ENCODE measurements at places on chromosomes 3 and 15.
A peak's percentile ranks its signal among the peaks of the same experiment; 100 is the strongest.

GRCh38 chr3:77707281-77707680 lies 667.4 kb downstream of the ROBO2 start:
- DNase-seq, result no peak

DNA sequence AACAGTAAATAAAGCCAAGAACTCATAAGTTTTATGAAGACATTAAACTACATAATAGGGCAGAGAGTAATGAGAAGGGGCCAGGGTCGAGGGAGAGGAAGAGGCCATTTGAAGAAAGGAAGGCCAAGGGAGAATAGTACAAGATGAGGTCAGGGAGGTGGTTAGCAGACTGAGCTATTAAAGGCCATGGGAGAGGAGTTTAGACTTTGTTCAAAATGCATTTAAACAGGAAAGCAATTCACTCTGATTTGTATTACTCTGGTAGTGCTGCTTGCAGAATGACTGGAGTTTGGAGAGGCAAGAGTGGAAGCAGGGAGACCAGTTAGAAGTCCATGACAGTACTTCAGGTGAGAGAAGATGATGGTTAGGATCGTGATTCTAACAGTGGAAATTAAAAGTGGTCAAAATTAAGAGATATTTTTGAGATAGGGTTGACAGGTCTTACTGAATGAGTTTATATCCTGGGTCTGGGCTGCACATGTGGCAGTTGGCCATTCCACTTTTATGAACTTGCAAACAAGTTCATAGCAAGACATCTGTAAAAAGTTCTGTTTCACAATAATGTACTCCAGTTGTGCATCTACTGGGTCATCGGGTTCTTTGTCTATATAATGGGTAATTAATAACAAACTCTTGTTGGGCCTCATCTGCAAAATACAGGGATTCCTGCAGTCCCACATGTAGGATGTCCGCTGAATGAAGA lies 16.3 kb downstream of the PPP2R3A start:
- DNase-seq, result peak; percentile 57

DNA sequence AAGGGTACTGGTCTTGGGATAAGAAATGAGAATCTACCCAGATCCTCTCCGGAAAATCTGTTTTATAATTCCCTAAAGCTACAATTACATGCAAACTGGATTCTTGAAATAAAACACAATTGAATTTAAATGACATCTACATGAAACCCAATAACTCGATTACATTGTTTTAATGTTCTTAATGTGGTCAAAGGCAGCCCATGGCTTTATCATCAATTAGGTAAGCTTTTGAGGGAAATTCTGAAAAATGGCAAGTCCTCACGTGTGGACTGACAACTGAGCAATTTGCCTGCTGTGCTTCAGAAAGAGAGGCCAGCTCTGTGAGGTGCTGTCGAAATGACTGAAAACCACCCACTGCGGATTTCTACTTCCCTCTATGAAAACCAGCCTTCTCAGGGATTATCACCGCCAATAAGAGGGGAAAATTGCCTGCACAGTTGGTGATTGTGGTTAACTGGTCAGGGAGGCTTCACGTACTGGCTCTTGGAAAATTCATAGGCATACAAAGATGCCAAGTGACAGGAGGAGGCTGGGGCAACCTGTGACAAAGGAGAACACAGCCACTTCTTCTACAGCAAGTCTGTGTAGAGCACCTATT lies 200.8 kb upstream of the SLCO3A1 start:
- no peak for DNase-seq

DNA sequence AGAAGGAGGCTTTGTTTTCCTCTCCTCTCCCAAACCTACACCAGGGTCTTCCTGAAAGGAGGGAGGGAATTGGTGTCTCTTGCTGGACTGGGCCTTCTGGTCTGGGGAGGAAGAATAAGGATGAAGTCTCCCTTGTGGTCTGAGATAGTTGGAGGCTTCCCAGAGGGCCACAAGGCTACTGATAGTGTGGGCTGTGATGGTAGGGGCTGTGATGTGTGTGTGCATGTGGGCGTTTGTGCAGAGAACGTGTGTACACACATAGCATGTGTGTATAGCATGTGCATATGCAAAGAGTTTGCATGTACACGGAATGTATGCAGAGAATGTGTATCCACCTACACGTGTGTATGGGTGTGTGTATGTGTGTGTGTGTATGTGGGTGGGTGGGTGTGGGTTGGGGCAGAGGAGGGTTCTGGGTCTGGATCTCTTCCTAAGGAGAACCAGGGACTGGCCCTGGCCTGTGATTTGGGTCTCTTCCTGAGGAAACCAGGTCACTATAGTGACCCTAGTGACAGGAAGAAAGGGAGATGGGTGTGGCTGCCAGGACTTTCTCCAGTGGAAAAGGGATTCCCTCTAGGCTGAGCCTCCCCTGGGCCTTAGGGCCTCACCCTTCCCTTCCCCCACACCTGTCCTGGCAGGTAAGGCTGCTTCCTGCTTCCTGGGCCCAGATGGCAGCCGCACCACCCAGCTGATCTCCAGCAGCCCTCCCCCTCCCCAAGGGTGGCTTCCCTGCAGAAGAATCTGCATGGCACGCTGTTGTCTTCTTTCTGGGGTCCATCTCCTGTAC lies 1.7 kb downstream of the FLNB start:
- DNase-seq, result peak; percentile 89

DNA sequence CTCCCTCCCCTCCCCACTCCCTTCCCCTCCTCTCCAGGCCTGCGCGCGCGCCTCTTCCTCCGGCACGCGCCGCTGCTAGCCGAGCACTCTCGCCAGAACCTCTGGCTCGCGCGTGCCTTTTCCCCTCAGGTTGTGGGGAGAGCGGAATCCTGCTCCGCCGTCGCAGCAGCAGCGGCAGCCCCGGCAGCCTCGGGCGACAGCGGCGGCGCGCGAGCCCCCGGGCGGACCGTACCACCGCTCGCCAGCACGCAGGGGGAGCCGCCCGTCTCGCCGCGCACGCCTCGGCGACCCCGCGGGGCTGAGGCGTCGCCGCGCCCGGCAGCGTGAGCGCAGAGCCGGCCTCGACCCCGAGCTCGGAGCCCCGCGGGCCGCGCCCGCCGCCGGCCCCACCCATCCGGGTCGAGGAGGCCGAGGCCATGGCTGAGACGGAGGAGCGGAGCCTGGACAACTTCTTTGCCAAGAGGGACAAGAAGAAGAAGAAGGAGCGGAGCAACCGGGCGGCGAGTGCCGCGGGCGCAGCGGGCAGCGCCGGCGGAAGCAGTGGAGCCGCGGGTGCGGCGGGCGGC lies at the start of gene CDV3:
TSS of gene CDV3 (plus strand) at position 58 of the 566 bp plus-strand sequence. CDS start at position 417, 359 bp downstream.
- DNase-seq, result no peak

DNA sequence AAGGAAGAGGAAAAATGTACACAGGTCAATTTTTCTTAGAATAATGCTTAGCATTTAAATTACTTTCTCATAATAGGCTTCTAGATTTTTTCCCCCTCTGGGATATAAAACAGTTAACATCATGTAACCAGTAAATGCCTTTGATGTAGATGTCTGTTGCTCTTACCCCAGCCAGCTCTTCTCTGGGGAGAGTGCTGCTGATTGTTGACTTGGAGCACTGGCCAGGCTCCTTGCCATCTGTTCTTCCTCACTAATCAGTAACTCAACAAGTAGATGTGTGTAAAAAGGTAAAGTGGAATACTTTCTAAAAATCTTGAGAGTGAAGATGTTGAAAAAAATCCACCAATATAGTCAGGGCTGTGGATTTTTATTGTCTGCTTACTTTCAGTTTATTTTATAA lies 42.2 kb downstream of the RIOX2 start:
- no peak for DNase-seq

DNA sequence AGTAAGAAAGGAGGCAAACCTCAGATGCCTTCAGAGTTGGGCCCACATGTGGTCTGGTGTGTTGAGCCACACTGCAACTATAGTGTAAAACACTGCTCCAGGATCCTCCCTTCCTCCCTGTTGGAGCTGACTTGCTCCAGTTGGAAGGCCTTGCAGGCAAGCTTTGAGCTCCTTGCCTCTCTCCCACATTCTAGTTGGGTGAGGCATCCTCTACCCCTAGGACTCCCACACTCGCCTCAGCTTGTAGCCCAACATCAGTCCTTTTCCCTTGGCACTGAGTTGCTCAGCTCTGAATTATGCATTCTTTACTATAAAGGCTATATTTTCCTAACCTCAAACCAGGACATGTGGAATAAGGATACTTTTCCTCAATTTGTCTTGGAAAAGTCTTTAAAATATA lies 143.9 kb downstream of the NECTIN3 start:
- DNase-seq, result no peak

- DNase-seq, result no peak
Observed at GRCh38 chr3:168398371-168399025, 302.8 kb upstream of the GOLIM4 start.

- peak; percentile 42 for DNase-seq
Observed at GRCh38 chr3:184679056-184679816, 32.6 kb downstream of the MAGEF1 start.

DNA sequence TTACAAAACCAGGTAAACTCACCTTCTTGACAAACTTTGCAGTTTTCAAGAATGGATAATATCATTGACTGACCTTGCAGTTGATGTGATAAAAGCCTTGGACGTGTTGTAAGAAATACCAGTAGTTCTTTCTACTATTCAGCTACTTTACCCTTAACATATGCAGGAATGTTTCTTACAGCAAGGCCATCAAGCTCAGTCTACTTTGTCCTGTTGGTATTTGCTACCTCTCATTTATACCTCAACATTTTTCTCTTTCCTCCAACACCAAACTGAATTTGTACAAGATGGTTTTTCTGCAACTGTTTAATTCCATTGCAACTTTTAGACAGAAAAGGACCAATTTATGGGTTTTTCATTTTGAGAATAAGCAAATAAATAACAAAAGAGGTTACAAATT lies 147.4 kb upstream of the BCHE start:
- no peak for DNase-seq
